ENCODE measurements at places on chromosomes 2 and 18. TPM values are rescaled to one million over a fixed set of nuclear protein-coding genes. Genes with fewer than 3 reads are reported as not detected.

GRCh38 chr18:1746131-1746530, 825.2 kb downstream of the METTL4 start:
- DNase-seq = no peak

The FAM161A gene
- total RNA-seq = 3.4 TPM

The XDH gene
- not detected for total RNA-seq

- DNase-seq = peak; percentile 80
Observed at GRCh38 chr2:231900486-231900942, 25.7 kb downstream of the NPPC start.

The MC2R gene
- not detected for total RNA-seq

- no peak for DNase-seq
Observed at GRCh38 chr2:191184457-191184856, 33.7 kb upstream of the STAT4 start.

The ZNF396 gene
- 1.6 TPM for total RNA-seq

DNA sequence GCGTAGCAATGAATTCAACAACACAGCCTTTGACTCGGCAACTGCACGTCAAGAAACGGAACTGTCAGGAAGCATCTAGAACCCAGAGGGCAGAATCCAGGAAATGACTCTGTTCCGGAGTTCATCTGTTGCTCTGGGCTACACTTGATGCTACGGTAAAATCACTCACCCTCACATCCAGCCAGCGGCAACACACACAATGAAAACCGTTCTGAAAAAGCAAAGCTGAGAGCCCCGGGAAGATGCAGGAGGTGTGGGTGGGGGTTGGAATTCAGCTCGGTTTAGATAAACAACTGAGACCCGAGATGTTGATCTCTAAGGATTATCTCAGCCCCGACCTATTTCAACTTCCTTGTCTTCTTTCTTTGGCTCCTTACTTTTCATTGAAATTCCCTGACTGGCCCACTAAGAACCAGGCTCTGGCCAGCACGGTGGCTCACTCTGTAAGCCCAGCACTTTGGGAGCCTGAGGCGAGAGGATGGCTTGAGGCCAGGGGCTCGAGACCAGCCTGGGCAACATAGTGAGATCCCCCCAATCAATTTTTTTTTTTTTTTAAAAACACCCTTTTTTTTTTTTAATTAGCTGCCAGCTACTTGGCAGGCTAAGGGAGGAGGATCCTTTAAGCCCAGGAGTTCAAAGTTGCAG, 13.3 kb upstream of the RAB17 start:
- peak; percentile 40 for DNase-seq

All from HepG2 (cell line).